ENCODE measurements at places on chromosomes 7 and 10.

GRCh38 chr10:46255801-46256747, 30.7 kb upstream of the ANTXRL start:
- peak; percentile 39 for DNase-seq

DNA sequence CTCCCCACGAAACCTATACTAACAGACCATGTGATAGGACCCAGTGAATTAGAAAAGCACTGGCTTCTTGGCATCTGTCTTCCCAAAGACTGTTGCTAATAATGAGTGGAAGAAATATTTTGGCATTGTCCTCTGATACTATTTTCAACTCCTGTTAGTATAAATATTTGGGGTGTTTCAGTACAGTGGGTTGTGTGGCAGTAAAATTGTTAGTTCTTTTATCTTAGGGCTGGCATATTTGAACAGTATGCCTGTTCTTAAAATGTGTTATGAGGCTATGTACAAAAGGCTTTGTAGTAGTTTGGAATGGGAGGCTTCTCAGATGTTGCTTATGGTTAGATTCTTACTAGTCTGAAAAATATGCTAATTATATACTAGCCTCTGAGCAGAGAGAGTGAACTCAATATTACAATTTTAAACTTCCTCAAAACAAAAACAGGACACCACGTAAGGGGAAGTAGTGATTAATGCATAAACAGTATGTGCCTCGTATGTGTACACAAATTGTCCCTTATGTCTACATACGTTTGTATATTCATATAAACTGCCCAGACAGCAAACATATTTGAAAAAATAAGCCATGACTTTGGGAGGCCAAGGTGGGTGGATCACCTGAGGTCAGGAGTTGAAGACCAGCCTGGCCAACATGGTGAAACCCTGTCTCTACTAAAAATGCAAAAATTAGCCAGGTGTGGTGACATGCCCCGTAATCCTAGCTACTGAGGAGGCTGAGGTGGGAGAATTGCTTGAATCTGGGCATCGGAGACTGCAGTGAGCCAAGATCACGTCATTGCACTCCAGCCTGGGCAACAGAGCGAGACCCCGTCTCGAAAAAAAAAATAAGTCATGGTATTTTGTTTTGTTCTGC, 115.4 kb downstream of the ARID5B start:
- no peak for DNase-seq

- DNase-seq: no peak
Observed at GRCh38 chr7:47435889-47436312, 146.0 kb downstream of the TNS3 start.

DNA sequence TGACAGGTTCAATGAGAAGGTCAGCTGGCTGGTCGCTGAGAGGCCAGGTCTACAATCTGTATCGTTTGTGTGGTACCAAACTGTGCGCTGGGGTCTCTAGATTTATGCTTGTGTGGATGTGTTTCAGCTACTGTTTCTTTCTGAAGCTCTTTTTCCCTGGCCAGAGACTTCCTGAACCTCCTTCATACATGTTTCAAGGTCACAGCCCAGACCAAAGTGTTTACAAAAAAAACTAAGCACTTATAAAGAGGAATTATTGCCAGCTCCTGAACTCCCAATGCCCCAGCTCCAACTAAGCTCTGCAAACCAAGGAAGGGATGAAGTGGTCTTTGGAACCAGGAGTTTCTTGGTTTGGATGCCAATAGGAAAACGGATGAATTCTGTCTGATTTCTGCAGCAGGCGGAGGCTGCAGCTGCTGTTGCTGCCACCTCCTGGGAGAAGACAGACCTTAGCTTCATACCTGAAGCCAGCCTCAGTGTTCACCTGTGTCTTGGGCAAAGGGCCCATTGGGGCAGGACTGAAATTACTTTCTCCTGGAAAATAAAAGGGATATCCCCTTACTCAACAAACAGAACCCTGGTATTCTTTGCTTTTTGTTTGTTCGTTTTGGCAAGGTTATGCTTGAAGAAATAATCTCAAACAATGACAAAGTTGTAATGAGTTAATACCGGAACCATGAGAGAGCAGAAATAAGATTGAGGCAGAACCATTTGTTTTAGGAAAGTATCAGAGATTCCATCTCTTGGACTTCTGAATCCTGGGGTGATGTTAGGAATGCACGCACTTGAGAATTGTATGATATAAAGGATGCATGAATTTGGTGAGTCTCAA, 24.6 kb upstream of the MKLN1 start:
- no peak for DNase-seq

DNA sequence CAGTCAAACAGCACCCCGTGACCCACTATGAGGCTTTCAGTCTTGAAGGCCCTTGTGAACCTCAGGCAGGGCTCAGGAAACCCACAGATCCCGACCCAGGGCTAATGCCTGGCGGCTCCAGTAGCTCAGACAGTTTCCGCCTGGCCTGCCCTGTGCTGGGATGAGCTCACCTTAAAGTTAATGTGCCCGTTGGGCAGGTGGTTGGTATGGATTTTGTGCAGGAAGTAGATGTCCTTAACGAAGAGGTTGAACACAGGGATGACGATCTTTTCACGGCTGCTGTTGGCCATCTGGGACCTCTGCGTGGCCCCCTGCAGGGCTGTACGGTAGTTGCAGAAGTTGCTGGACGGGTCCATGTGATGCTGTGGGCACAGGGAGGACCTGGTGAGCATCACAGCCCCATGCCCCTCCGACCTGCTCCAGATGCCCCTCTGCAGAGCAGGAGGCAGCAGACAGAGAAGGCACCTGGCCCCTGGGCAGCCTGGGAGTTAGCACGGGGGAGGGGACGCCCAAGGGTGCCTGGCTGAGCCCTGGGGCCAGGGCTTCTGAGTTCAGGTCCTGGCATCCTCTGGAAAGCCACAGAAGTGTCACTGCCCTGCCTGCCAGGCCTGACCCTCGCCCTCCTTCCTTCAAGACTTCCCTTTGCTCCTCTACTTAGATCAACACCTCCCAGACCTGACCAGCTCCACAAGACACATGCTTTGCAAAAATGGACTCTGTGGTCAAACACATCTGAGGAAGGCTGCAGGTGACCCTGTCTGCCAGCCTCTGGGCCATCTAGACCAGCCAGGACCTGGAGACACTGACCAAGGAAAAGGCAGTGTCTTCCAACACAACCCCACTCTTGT, 59.8 kb downstream of the CSGALNACT2 start:
- no peak for DNase-seq

GRCh38 chr10:112775892-112776674, 174.0 kb upstream of the TCF7L2 start:
- DNase-seq: no peak

- DNase-seq: no peak
Observed at GRCh38 chr7:113200281-113200680, 81.9 kb upstream of the SMIM30 start.

GRCh38 chr7:81031243-81031642, 112.4 kb upstream of the SEMA3C start:
- DNase-seq: no peak

DNA sequence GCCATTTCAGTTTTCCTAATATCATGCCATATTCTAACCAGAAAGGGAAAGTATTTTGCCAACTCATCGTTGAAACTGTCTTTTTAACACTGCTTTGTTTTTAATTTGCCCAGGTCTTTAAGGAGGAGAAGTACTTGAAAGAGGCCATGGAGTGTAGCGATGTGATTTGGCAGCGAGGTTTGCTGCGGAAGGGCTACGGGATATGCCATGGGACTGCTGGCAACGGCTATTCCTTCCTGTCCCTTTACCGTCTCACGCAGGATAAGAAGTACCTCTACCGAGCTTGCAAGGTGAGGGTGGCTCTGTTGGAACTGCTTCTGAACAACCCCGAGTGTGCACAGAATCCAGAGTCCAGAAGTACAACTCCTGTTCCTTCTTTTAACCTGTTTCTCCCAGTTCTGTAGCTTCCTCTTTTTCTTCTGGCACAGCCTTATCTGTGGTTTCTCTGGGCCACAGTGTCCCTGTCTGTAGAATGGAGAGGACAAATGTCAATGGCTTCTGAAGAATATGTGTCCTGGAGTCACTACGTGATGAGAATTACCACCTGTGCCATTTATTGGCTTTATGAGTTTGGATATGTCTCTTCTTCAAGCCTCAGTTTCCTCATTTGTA, 60.1 kb downstream of the LANCL2 start:
- no peak for DNase-seq

DNA sequence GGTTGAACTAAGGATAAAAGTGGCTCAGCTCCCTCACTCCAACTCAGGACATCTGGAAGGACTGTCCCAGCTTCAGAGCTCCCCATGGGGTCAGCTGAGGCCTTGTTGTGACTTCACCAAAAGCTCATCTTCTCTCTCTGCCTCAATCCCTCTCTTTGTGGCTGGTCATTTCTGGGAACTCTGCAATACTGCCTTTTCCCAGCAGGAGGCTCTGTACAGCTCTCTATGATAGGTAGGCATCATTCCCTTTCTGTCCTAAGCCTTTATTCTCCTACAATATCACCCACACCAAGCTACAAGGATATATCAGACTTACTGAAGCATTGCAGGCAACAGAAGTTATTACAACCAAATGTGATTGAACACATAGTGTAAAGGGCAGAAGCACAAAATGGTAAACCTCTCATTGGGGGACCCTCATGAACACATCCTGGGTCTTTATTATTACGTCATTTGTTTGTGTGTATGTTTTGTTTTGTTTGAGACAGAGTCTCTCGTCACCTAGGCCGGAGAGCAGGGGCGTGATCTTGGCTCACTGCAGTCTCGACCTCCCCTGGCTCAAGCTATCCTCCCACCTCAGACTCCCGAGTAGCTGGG, 36.7 kb upstream of the PRPS1L1 start:
- DNase-seq: peak; percentile 8

- no peak for DNase-seq
Observed at GRCh38 chr10:89466599-89467035, 52.2 kb downstream of the IFIT5 start.

Measured in effector memory CD8-positive, alpha-beta T cell (primary cell).